Stimulated activated CD4-positive, alpha-beta T cell treated with anti-CD3 and anti-CD28 coated beads, Interleukin-12 subunit alpha, Interleukin-12 subunit beta, amount 100 ng/mL, for 24 hours (primary cell): ENCODE measurements at places on chromosomes 12 and 14.

DNA sequence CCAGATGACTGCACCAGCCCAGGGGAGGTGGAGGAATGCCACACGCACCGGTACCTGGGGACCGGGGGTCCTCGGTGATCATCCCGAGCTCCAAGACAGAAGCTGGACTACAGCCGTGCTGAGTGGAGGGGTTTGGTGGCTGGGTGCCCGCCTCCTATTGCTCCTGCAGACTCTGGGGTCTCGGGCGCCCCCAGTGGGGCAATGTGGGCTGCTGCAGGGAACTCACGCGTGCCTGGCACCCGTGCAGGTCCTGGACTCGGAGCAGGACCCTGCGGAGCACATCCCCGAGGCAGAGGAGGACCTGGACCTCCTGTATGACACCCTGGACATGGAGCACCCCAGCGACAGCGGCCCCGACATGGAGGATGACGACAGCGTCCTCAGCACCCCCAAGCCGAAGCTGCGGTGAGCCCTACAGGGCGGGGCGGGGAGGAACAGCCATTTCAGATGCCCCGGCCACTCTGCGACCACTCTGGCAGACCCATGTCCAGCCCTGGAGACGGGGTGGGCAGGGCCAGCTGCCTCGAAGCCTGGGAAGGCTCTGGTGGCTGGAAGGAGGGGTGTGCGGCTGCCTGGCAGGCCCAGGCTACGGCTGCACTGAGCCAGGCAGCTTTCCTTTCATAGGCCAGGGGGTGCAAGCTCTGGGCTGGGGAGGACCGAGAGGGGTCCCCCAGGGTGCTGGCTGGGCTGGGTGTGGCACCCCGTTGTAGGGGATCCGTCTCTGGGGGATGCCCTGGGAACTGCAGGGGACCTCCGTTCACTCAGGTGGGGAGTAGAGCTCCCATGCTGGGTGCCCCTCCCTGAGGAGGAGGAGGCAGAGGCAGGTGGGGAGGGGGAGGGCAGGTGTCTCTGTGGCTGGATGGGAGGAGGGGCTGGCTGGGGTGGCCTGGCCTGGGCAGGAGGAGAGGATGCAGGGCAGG, 21.6 kb upstream of the TEX22 start:
- no peak for DNase-seq

- no peak for DNase-seq
Measured at GRCh38 chr12:89156862-89157262, 195.4 kb downstream of the DUSP6 start.

DNA sequence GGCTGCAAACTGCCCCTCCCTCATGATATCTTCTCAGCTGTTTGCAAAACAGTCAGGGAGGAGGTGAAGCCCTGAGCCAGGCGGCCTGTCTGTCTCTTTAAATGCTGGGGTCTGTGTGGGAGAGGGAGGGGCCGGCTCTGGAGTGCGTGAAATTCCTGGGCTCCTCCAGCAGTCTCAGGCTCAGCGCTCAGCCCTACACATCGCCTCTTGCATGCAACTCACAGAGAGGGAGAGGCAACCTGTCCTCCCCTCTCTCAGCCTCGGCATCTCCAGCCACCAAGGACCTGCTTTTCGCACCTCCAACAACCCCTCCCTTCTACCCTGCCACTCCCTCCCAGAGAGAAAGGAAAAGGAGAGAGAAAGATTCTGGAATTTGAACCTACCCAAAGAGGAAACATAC, at the start of gene NRXN3:
Gene NRXN3 (plus strand): TSS at position 171 of the 400 bp plus-strand sequence. CDS start 72,721 bp downstream, outside the sequence.
- no peak for DNase-seq

GRCh38 chr12:80432061-80432460, 12.0 kb upstream of the PTPRQ start:
- no peak for DNase-seq

DNA sequence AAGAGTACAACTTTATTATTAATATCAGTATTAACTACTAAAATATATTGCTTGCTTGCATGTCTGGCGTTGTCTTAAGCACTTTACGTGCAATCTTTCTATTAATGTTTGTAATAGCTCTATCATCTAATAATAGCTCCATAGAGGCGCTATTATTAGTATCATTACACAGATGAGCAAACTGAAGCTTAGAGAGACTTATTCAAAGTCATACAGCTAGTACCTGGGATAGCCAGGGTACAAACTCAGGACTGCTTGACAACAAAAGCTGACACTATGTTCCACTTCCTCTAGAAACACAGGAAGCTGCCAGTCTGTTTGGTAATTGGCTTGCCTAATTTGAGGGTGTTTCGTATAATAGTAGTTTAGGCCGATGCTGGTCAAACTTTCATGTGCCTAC, 523.2 kb downstream of the RMST start:
- no peak for DNase-seq

DNA sequence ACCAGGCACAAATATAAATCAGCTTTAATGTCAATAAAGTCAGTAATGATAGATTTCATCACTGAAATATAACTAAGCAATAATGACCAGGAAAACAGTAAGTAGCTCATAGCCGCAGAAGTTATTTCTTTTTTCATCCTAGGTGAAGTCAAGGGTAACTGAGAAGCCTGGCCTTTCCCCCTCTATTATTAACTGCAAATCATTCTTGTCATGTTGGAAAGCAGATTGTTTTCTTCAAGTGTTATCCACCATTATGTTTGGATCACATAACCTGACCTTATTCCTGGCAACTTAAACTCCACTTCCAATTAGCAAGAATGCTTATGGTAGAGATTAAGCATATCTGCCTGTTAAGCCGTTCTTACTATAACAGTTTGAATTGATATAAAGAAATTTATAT, 603.4 kb upstream of the FOXG1 start:
- no peak for DNase-seq

DNA sequence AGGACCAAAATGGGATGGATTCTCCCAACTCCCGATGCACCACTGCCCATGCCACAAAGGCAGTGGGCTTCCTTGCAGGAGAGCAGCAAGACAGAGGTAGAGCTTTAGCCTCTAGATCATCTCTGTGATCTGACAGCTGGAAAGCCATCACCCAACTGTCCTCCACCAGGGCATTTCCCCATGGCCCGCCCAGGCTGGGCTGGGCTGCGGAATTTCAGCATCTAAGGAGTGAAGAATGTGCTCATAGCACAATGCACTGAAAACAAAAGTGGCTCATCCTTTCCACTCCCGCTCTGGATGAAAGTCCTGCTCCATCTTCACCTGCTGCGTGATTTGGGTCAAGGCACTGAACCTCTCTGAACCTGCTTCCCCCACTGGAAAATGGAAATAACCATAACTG, 5.6 kb downstream of the SYNE3 start:
- no peak for DNase-seq

DNA sequence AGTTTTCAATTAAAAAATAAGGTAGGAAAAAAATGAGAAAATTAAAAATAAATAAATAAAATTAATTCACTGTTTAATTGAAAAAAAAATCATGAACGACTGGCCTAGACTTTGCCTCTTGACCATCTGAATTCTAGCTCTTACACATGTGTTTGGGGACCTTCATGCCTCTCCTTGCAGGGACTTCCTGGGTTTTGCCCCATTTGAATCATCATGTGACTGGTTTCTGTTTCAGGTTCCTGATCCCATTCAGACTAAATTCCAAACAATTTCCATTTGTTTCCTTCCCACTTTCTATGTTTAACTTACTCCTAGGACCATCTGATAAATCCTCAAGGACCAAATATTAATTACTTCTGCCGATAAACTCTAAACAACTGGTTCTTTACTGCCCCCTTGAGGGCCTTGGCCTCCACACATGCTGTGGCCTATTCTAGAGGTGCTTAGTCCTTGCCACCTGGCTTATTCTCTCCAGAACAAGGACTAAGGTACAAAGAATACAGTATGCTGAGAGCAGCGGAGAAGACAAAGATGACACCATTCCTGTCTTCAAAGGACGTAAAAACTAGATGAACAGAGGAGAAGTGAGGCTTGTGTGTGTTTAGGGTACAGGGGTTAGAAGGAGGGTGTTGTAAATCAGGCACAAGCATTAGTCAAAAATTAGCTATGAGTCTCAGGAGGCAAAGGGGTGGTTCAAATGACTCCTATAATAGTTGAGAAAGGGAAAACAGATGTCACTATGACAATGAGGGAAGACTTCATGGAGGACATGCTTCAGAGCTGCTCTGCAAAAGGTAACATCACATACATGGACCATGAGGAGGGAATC, 125.8 kb upstream of the AVPR1A start:
- DNase-seq: no peak

DNA sequence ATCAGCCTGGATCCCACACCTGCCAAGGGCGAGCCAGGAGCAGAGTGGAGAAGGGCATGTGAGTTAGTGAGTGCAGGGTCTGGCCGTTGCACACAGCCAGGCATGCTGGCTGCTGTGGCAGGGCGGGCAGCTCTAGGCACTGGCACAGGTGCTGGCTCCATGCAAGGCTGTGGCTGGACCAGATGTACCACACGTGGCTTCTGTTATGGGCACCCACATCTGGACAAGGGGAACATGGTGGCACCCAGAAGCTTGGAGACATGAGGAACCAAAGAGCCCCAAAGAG, 20.1 kb downstream of the SERPINA3 start:
- no peak for DNase-seq

GRCh38 chr14:47959740-47960139, 284.3 kb upstream of the MDGA2 start:
- no peak for DNase-seq

DNA sequence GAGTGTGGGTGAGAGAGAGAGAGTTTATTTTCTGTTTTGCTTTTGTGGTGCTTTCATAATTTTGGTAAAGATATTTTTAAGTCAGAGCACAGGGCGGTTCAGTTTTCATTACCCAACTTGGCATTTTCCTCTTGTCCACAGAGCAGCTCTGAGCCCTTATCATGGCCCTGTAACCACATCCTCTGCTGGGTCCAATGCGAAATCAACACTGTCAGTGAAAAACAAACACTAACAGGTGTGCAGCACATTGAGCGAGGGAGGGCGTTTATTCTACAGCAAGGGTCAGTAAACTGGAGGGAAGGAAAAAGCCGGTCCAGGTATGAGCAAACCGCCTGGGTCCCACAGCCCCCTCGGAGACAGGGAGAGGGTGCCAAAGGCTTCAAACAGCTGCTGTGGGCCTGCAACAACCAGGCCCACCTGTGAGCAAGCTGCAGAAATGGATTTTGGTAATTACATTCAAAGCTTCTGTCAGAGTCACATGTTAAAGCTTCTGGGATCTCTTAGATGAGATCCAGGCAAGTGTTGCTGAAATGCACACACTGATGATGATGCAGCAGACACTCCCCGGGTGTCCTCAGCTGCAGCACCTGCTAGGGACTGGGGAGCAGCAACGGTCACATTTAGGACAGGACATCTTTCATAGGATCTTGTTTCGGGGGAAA, 132.7 kb upstream of the DYRK2 start:
- DNase-seq: no peak

DNA sequence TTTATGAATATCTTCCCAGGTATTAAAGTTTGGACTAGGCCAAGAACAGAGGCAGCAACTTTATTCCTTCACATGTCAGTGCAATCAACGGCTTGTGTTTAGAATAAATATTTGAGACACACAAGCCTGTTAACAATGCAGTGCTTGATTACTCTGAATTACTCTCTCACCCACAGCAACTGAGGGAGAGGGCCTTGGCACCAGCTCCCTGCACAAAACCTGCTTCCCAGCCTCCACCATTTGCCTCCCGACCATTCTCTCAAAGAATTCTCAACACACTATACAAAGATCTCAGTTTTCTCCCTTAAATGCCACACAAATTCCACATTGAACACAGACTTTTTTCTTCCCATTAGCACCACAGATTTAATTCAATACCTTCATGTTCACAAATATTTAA, 77.0 kb downstream of the STON2 start:
- DNase-seq: no peak
